ENCODE measurements at places on chromosomes 16 and 17.

GRCh38 chr16:67949645-67950044 is 5.7 kb upstream of the LCAT start:
- no peak for DNase-seq

DNA sequence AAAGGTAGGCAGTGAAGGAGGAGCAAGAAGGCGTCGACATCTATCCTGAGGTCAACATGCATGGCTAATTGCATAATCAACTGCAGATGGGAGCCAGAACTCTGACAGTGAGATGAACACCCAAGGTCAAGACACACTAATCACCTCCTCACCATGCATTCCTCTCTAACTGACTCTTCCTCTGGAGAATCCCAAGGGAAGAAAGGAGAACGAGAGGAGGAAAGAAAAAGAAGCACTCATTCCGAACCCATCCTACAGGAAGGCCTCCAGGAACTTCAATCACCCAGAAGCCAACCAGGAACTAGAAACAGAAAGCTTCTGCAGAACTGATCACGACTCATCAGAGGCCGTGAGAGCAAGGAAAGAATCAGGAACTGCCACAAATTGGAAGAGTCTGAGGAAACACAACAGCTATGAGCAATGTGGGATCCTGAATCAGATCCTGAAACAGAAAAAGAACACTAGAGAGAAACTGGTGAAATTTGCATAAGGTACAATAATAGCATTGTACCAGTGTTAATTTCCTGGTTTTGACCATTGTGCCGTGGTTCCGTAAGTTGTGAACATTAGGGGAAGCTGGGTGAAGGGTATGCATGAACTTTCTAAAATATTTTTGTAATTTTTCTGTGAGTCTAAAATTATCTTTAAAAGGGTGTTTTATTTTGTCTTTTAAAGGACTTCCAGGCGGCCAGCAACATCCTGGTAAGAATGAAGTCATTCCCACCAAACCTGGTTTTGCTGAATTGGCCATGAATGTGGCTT is 10.0 kb upstream of the BEAN1 start:
- peak; percentile 73 for DNase-seq

- no peak for DNase-seq
Measured at GRCh38 chr17:14321476-14321949, 20.6 kb downstream of the HS3ST3B1 start.

GRCh38 chr17:67942810-67943209 is 53.5 kb downstream of the C17orf58 start:
- DNase-seq: peak; percentile 42

- no peak for DNase-seq
Measured at GRCh38 chr17:63997341-63998048, 656 bp upstream of the PRR29 start.

GRCh38 chr17:78599419-78599818 is 22.2 kb upstream of the DNAH17 start:
- no peak for DNase-seq

- DNase-seq: peak; percentile 72
Measured at GRCh38 chr16:82628088-82628423, 1.3 kb downstream of the CDH13 start.

DNA sequence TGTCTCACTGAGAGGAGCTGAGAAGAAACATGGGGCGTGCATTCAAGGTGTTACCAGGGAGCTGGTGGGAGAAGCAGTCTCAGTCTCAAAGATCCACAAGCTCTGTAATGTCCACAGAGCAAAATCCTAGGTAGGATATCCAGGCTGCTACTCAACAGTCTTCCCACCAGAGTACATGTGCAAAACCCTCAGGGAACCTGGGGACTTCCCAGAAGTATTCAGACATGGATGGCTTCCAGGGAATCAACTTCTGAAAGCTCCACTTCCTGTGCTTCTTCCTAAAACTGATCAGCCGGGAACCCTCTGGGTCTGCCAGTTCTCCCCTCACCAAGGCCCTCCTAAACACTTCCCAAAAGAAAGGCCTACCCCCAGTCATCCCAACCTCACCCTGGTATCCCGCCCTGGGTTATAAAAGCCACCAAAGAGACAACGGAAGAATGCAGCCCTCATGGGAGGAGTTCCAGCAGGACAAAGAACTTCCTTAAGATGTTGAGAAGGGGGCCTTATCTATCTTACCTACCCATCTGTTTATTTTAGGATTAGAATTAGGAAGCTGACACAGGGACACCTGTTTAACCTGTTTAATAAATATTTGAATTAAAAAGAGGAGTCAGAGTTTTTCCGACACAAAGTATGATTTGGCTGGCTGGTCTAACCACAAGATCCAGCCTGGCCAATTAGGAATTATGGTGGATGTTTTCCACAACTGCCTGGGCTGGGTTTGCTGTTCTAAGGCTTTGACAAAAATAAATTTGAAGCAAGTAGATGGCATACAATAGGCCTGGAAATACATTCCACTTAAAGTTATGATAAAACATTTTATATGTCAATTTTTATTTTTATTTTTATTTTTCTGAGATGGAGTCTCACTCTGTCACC is 37.0 kb downstream of the CUEDC1 start:
- peak; percentile 47 for DNase-seq

GRCh38 chr16:87288753-87289362 is 28.3 kb downstream of the C16orf95 start:
- DNase-seq: no peak

GRCh38 chr16:83989300-83989699 is 21.3 kb downstream of the NECAB2 start:
- no peak for DNase-seq

- no peak for DNase-seq
Measured at GRCh38 chr17:2406271-2406902, 5.5 kb upstream of the MNT start.

DNA sequence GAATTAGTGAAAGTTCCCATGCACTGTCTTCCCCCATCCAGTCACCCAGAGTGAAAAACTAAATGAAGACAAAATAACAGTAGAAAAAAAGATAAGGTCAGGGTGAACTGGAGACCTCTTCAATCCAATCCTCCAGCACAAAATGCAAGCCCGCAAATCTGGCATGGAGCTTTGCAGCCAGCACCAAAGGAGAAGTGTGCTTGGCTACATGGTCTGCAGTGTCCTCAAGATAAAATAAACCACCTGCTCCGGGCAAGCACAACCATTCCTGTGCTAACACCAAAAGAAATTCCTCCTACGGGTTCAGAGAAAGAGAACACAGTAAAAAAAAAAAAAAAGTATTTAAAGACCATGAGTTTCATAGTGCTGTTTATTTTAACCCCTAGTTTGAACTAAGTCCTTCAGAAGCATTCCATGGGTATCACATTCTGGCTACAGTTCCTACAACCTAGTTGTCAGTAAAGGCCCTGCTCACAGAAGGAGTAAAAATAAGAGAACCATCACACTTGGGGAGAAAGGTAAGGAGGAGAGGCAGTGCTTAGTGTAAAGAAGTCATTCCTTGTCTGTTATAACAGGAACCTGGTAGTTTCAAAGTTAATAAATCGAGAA is 109.1 kb downstream of the GAS7 start:
- no peak for DNase-seq

DNA sequence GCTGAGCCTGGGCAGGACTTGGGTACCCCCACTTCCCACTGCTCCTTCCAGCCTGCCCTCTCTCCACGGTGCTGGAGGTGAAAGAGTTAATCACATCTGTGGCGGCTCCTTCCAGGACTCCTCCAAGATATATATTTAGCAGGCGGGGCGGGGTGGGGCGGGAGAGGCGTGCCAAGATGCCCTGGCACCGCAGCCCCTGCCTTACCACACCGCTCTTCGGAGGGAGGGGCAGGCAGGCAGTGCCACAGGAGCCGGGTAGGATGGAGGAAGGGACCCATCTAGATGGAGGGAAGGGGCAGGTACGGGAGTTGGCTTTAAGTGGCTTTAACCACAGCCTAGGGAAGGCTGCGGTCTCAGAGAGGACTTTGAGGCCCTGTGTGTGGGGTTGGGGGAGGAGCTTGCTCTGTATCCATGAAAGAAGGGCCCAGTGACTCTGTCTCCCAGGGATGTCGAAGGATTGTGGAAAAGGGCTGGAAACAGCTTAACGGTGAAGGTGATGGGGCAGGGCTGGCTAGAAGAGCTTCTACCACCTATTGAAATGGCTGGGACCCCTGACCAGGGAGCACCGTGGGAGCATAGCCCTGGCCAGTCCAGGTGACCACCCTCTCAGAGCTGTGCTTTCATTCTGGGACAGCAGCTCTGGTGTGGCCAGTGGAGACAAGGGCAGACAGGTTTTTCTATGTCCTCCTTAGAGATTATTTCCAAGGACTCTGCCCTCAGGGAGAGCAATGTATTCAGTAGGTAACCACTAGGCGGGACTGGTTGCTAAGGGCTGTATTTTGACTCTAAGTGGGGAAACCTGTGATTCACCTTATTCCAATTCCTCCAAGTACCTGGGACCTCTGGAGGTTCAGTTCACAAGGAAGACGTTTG is 13.0 kb downstream of the GPR142 start:
- no peak for DNase-seq

GRCh38 chr17:19021622-19022083 is 17.1 kb upstream of the FAM83G start:
- peak; percentile 29 for DNase-seq

DNA sequence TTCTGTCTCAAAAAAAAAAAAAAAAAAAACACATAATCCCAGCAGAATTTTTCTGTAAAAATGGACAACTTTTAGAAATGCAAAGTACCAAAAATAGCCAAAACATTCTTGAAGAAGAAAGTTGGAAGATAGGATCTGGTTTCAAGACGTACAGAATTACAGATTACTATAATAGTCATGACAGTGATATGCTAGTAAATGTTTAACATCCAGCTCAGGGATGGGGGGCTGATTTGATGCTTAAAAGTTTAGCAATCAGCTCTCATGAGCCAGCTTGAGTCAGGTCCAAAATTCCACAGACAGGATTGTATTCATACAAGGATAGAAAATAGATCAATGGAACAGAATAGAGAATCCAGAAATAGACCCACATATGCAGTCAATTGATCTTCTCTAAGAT is 100.5 kb downstream of the CYB561 start:
- DNase-seq: no peak

DNA sequence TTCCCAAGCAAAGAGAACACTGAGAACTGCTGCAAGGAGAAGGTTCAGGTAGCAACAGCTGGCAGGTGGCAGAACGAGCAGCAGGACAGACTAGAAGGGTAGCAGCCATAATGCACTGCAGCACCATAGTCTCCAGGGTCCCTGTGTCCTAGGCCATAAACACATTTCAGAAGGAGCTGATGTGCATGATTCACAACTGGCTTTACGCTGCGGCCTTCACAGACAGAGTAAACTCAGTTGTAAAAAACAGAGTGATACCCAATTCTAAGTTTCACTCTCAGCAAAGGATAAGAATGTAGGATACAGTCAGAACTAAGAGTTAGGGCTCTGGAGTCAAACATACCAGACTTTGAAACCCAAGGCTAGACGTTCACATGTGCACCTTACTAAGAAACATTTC is 24.4 kb downstream of the ARHGAP17 start:
- no peak for DNase-seq

DNA sequence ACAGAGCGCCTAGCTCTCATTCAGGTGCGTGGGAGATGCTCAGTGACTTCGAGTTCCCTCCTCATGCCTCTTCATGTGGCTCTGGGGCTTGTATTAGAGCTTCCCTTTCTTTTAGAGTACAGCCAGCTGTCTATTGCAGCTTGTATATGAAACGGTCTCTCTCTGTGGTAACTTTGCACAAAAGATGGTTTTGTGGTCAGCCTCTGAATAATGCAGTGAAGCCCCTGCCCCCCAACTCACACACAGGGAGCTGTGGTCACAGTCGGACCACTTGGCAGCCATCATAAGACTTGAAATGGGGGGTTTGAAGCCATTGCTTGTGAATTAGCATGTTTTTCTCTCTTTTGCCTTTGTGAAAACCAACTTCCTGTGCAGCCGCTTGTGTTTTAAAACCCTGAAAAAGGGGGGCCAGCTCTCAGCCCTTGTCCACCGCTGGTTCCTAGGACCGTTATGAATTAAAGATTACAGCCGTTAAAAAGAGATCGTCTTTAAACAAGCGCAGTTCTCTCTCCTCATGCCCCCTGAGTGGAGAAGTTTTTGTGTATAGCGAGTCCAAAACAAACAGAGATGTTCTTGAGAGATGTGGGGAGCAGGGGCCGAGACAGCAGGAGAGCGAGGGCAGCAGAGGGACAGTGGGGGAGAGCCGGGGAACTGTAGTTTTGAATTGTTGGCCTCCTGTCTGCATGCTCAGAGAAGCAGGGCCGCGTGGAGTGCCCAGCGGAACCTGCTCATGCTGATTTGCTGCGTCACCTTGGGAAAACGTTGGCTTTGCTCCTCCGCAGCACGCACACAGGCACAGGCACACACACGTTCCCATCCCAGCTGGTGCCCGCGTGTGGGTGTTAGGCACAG is 199.0 kb downstream of the MSI2 start:
- no peak for DNase-seq

- DNase-seq: peak; percentile 86
Measured at GRCh38 chr17:72361892-72362291, 241.1 kb downstream of the SOX9 start.

- DNase-seq: no peak
Measured at GRCh38 chr16:14286368-14287230, 215.5 kb downstream of the MRTFB start.

GRCh38 chr16:73150786-73151185 is 102.9 kb upstream of the ZFHX3 start:
- DNase-seq: no peak

DNA sequence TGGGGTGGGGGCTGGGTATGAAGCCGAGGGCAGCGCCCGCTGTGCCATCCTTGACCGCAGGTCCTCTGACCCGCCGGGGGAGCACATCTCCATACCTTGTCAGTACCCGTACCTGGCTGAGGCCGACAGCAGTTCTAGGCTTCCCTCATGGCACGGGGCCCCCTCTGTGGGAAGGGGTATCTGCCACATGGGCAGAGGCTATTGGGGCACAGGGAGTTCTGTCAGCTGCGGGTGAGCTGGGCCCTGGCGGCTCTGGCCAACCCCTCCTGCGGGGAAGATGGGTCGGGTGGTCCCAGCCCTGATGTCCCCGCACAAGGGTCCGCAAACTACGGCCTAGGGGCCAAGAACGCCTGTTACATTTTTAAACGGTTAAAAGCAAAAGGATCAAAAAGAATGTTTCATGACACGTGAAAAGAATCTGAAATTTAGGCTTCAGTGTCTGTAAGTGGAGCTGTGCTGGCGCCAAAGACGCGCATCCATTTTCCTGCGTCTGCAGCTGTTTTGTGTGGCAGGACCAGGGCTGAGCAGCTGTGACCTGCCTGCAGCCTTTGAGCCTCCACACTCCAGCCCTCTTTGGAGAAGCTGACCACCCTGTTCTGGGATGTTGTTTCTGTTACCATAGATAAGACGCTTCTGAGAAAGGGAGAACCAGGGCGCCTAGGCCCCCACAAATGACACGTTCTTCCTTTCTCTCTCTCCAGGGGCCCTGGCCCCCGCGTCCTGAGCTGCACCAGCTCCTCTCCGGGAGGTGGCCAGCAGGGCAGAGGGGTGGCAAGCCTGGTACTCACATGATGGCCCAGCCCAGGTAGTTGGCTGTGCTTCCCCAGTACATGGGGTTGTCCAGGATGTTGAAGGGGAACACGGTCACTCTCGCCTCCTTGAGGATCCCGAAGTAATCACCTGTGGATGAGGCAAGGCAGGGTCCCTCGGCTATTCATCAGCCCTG is 12.7 kb upstream of the RASD1 start:
- DNase-seq: no peak
